ENCODE measurements at places on chromosomes 11 and 22.

- no peak for DNase-seq
Measured at GRCh38 chr11:3044004-3044403, 13.2 kb downstream of the CARS1 start.

GRCh38 chr11:93393386-93393785, 62.8 kb downstream of the DEUP1 start:
- DNase-seq: no peak

DNA sequence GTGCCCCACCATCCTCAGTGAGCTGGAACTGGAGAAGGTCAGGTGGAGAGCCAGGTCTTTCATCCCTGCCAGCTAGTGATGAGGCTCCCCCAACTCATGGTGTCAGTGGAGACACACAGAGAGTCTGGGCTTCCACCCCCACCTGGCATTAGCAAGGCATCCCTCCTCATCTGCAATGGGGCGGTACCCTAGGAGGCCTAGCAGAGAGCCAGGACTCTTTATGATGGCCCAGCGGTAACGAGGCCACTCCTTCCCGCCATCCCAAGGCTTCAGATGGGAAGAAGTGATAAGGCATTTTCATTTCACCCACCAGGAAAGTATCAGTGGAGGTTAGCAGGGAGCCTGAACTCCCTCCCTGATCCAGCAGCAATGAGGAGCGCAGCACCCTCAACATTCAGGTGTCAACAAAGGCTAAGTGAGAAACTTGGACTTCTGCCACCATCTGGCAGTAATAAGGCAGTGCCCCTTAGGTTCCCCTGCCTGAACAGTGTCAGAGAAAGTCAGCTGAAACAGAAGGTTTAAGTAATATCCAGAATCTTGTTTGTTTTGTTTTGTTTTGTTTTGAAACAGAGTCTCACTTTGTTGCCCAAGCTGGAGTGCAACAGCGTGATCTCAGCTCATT, 40.5 kb upstream of the FBLN1 start:
- DNase-seq: no peak

- DNase-seq: no peak
Measured at GRCh38 chr22:46104170-46104880, 46.0 kb upstream of the PPARA start.

DNA sequence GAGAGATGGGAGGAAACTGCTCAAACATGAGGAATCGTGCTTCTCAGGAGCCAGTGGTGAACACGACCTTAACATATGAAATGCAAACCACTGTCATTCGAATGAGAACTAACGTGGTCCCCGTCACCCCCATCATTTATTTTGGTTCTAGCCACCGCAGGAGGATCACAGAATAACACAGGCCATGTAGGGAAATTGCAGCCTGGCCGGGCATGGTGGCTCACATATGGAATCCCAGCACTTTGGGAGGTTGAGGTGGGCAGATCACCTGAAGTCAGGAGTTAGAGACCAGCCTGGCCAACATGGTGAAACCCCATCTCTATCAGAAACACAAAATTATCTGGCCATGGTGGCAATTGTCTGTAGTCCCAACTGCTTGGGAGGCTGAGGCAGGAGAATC, 27.1 kb downstream of the KRTAP5-5 start:
- no peak for DNase-seq

GRCh38 chr11:73365352-73366264, 10.6 kb upstream of the RELT start:
- no peak for DNase-seq

- DNase-seq: no peak
Measured at GRCh38 chr11:65672982-65673381, 10.3 kb upstream of the RELA start.

GRCh38 chr11:34514597-34514996, 1.0 kb upstream of the ELF5 start:
- DNase-seq: no peak

DNA sequence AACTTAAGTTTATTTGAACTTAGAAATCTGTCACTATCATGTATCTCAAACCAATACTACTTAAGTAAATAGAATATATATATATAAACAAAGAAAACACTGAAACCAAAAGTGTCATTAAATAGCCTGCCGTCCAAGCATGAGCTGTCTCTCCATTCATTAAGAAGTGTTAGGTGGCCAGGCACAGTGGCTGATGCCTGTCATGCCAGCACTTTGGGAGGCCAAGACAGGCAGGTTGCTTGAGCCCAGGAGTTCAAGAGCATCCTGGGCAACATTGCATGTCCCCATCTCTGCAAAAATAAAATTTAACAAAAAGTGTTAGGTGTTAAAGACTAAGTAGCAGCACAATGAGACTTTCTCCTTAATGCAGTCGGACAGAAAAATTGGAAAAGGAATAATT, 14.0 kb downstream of the CD6 start:
- no peak for DNase-seq

GRCh38 chr22:39415506-39415905, 15.9 kb downstream of the TAB1 start:
- no peak for DNase-seq

DNA sequence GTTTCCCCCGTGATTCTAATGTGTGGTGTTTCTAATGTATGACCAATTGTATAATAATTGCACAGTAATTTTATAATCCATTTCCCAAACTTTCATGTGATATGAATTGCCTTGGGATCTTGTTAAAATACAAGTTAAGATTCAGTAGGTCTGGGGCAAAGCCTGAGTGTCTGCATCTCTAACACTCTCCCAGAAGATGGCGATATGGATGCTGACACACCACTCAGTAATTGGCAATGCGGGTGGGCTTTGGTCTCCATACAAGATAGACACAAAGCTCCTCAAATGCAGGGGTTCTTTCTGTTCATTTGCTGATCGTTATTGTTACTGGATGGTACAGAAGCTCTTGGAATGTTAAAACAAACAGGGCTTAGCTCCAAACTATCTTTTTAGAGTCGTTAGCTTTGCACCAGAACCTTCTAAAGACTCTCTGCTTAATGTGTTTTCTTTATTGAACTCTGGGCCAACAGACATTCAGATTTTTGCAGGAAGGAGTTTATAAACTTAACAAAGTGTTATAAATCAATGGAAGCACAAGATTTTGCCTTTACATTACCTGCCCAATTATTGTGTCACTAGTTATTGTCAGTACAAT, 45.4 kb upstream of the ANO3 start:
- no peak for DNase-seq

GRCh38 chr11:78876676-78877075, 302.0 kb upstream of the NARS2 start:
- no peak for DNase-seq

GRCh38 chr11:124415356-124415923, 9.2 kb downstream of the OR8B4 start:
- no peak for DNase-seq

- no peak for DNase-seq
Measured at GRCh38 chr11:26478710-26479109, 93.4 kb downstream of the MUC15 start.

- no peak for DNase-seq
Measured at GRCh38 chr11:47241841-47242301, 6.7 kb downstream of the ACP2 start.

- DNase-seq: peak; percentile 34
Measured at GRCh38 chr22:21761086-21761485, 25.5 kb upstream of the YPEL1 start.

DNA sequence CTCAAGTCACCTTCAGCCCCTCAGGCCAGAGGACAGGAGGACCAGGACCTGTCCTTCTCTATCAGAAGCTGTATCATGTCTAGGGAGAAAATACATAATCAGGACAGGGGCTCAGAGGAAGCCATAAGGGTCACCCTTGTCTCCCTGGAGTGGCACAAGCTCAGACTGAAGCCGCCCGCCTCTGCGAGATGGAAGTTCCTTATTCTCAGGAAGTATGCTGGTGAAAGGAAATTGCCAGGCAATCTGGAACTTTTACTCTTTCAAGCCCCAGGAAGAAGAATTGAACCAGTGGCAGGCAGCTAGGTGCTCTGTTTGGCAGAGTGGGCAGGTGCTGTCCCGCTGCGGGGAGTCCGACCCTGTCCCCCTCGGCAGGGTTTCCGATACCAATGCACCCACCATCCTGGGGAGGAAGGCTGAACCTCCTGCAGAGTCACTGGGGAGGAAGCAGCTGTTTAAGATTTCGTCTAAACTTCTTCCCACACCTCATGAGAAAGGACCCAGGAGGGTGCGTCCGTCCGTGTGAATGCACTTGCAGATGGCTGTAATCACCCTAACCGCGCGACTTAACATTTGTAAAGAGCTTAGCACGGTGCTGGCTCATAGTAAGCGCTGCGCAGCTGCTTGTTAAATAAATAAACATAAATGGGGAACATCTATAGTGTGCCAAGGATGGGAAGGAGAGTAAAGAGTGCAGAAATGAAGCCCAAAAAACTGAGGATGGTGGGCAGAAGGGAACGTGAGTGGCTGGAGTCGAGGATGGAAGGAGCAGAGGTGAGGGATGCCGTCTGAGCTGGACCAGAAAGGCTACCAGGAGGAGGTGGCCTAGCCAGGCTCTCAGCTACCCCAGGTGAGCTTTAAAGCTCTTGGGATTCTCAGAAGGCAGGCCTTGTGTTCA, 5.0 kb upstream of the ANO1 start:
- no peak for DNase-seq

DNA sequence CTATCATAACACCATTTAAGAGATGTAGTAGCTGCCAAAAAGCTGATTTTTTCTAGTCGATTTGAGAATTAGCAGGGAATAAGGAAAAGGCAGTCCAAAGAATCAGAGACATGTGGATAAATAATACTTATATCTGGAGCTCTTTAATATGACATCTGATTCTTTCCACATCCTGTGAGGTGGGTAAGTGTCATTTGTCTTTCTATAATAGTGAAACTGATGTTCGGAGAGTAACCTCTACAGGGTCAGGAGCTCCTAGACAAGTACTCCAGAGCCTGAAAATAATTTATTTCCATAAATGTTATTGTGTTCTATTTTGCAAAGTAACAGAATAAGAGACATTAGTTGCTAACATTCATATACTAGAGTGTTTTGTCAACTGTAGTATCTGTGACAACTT, 367.6 kb downstream of the DYNC2H1 start:
- no peak for DNase-seq

- DNase-seq: no peak
Measured at GRCh38 chr11:11427542-11427941, 74.5 kb upstream of the CSNK2A3 start.

- DNase-seq: peak; percentile 15
Measured at GRCh38 chr11:88886796-88887195, 179.0 kb downstream of the GRM5 start.

DNA sequence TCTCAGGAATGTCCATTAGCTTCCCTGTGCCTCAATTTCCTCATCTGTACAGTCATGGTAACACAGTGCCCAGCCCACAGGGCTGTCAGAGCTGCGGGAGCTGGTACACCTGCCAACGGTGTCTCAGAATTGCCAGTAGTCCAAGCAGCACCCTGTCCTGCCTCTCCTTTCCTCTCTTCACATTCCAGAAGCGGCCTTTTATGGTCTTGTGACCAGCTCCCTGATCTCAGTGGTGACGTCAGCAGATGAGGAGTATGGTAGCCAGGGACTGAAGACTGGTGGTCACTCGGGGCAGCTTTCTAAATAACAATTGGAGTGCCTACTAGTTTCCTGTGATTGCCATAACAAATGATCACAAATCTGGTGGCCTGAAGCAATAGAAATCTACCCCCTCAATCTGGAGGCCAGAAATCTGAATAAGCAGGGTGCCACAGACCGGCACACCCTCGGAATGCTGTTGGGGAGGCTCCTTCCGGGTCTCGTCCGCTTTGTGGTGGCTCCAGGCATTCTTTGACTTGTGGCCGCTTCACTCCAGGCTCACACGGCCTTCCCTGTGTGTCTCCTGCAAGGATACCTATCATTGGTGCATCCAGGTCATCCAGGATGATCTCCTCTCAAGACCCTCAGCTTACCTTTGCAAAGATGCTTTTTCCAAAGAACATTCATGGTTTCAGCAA, 2.1 kb downstream of the FADD start:
- DNase-seq: no peak

- no peak for DNase-seq
Measured at GRCh38 chr11:92224407-92225124, at the start of gene FAT3. Gene FAT3 (plus strand): TSS chr11:92224818. CDS start chr11:92352113, 127,295 bp downstream.

DNA sequence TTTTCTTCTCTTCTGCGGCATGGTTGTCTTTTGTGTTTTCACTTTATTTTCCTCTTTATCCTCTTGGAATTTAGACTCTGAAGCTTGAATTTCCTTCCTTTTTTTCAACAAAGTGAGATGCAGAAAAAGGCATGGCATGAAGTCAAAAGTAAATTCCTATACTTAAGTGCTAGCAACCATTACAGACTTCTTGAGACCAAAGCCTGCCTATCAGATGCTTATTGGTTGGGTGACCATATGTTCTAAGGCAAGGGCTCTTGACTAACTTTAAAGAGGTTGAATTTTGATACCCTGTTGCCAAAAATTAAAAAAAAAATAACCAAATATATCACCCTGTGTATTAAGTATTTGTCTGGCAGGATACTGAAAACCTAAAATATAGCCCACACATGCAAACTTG, 237.4 kb downstream of the TMEM135 start:
- DNase-seq: no peak

DNA sequence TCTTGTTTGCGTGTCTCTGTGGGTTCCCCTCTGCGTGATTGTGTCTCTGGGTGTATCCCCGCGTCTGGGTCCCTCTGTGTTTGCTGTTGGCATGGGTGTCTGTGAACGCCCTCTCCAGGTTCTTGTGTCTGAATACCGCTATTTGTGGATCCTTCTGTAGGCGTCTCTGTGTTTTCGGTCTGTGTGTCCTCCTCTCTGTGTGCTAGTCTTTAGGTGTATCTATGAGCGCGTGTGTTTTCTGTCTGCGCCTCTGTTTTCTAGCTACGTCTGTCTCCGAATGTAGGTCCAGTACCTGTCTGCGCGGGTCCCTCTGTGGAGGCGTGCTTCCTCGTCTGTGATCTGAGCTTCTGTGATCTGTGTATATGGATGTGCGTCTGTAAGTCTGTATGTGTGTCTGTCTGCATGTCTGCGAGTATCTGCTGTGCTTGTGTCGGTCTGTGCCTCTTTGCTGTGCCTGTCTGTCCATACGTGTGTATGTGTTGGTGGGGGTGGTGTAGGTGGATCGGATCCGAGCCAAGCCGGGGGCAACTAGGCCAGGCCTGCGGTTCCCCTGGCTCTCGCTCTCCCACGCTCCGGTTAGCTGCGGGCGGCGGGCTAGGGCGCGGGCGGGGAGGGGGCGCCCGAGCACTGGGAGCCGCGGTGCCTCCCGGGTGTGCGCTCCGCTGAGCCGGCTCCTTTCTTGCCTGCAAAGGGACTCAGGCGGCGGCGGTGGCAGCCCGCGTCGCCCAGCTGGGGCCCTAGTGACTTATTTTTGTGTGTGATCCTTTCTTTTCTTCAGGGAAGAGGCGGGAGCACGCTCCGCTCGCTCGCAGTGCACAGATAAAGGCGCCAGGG, 105.3 kb upstream of the E2F8 start:
- no peak for DNase-seq

DNA sequence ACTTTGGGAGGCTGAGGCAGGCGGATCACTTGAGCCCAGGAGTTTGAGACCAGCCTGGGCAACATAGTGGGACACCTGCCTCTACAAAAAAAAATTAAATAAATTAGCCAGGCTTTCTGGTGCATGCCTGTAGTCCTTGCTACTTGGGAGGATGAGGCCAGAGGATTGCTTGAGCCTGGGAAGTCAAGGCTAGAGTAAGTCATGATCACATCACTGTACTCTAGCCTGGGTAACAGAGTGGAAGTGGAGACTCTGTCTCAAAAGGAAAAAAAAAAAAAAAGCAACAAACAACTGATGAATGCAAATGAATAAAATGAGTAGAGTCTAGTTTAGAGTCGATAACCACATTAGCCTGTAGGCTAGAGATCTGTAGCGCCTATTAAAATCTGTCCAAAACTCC, 3.9 kb upstream of the BCL2L13 start:
- DNase-seq: no peak
